Transverse colon (tissue), 4 donors: ENCODE measurements at places on chromosomes 4 and X. TPM values are rescaled to one million over a fixed set of nuclear protein-coding genes. Genes with fewer than 3 reads are reported as not detected.

- DNase-seq = peak; percentile 41
These were observed 578 bp downstream of the CHIC2 start for GRCh38 chr4:54063737-54064316.

- no peak for DNase-seq
These were observed 78.9 kb downstream of the NCAPG start for GRCh38 chr4:17889692-17890091.

GRCh38 chr4:180909279-180909678 is 1333.9 kb upstream of the TENM3 start:
- no peak for DNase-seq

DNA sequence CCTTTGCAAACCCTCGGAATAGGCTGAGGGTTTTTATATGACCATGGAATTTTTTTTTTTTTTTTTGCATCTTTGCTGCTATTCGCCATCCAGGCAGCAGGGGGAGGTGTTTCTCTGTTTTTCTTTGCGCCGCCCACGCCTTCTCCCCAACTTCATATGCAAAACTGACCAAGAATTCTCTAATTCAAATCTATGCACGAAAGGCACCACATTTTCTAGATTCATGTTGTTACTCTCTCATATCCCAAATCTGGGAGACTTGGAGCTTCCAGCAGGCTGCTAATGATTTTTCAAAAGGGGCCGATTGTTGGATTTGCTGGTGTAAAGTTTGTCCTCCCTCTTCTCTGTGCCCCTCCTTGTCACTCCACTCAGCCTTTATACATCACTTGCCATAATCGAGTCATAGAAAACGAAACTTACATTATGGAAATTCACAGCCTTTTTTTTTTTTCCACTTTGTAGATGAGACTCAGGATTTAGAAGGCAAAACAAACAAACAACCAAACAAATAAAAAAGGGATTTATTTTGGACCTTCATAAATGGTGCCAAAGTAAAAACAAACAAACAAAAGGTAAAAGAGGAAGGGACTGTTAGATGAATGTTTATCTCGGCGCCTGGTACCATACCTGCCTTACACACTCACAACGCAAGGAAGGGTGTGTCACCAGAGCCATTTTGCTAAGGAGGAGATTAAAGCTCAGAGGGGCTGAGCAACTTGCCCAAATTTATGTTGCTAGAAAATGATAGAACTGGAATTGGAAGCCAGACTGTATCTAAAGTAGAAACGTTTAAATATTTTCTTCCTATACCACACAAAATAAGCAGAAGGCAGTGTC is 29.3 kb upstream of the BOD1L1 start:
- peak; percentile 54 for DNase-seq

DNA sequence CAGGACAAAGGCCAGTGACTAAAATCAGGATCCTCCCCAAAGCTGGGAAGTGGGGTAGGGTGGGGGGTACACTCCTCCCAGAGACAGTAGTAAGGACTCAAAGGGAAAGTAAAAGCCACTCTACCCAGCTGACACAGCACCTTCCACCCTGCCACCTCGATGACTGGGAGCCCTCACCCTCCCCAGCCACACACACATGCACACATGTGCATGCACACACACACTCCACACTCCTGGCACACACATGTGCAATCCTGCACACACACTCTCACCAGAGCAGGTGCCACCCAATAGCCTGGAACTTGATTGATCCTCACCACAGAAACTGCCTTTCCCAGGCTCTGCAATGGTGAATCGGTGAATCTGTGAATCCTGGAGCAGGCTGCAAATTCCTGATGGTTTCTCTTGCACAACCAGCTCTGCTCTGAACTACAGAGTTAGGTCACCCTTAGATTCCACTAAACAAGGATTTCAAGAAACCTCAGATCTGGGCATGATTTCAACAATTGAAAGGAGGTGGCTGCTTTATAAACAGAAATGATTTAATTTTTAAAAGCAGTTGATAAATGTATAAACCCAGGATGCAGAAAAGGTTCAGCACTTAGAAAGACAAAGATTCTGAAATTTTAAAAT is 21.5 kb downstream of the AMOT start:
- DNase-seq = no peak

GRCh38 chrX:18252644-18253359 is 32.1 kb upstream of the BEND2 start:
- no peak for DNase-seq

DNA sequence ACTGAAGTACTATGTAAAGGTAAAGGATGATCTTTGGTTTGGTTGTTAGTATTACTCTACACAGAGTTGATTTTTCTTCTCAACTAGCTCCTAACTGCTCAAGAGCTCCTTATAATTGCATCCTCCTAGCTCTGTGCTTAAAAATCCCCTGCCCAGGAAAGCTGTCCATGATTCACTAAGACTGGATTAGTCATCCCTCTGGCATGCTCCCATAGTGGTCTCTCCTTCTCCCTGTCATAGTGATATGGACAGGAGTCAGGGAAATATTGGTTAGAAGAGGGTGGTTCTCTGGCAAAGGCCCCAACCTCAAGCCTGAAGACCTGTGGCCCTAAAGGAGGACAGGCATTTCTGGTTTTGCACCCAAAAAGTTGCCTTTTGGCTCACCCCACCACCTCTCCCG is 242.3 kb upstream of the KCNIP4 start:
- no peak for DNase-seq

DNA sequence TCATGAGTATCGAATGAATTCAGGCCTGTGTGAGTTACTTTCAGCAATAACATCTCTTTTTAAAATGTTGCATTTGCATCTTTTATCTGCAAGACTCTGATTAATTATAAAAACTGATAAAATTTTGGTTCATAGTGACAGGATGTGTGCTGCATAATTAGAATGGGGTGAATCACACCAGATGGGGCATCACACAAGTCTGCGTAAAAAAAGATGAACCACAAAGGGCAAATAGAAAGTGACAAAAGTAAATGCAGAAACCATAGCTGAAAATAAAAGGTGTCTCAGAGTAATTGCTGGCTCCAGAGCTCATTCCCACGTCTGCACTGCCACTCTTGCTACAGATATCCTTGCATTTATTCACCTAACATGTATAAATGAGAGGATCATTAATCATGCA is 131.1 kb downstream of the HS3ST1 start:
- no peak for DNase-seq

GRCh38 chr4:98845960-98846359 is 83.0 kb downstream of the EIF4E start:
- no peak for DNase-seq

DNA sequence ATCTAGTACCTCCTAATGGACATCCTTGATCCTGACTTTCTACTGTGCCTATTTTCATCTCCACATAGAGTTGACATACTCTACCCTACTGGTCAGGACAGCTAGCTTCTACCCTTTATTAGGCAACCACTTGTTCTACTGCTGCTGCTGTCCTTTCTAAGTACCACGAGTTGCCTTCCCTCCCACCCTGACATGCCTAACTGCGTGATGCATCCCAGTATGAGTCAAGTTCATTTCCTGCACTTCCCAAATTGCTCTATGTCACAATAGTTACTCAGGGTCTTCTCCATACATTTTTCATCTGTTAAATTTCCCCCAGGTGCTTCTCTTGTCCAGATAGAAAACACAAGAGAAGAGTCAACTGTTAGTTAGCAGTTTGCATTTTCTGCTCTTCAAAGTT is 133.4 kb downstream of the TBC1D19 start:
- no peak for DNase-seq

DNA sequence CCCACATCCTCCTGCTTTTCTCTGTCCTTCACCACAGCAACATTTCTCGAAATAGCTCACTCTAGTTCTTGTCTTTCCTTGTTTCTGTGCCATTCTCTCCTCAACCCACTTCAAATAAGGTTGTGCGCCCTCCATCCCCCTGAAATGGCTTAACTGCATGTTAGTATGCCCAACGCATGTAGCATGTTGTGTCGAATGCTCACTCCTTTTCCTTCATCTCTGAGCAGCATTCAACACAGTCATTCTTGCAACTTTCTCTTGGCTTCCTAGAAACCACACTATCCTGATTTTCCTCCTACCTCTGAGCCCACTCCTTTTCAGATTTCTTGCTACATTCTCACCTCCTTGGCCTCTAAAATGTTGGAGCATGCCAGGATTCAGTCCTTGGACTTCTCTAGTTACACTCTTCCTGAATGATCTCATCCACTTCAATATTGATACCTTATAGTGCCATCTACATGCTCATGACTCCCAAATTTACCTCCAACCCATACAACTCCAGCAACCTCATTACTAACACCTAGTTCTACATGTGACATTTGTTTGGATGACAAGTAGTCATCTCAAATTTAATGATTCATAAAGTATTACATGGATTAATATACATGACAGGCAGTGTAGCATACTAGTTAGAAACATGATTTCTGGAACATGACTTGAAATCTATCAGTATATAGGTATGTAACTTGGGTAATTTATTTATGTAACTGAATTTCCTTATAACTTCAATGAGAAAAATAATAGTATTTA is 22.3 kb downstream of the RBMX start:
- no peak for DNase-seq

DNA sequence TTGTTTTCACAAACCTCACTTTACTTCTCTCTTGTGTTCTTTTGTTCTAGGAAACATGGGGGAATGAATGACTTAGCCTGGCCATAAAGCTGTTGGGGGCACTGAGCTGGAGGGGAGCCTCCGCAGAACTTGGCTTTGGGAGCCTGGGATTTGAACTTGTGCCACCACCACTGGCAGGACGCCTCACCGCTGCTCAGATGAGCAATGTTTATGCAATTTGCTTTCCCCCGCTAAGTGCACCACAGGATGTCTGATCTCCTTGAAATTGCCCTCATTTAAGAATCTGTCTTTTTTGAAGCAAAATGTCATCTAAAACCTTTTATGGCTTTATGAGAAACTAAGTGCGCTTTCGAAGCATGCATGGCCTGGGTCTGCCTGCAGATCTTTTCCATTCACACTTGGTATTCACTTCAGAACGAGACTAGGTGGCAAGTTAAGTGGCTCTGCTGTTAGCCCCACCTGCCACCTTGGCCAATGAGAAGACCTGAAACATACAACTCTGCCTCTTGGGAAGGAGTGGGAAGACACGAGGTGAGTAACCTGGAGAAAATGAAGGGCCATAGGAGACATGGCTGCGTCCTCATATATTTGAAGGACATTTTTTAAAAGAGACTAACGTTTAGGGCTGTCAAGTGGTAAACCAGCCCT is 119.3 kb downstream of the LDB2 start:
- no peak for DNase-seq

GRCh38 chr4:6541789-6542188 is 33.2 kb upstream of the MAN2B2 start:
- no peak for DNase-seq

DNA sequence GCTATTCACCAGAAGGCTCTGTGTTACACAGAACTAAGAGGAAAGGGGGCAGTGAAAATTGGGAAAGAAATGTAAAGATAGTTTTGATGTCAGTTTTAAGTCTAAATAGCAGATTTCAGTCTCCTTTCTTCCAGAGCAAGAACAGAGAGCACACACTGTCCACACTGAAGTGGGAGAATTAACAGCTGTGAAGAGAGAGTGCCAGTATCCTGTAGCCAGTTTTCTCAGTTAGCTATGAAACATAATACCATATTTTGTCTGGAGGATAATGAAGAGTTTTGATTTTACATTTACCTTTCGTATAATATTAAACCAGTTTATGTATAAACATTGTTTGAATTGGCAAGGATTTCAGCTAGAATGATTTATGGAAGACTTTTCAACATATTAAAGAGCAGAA is 35.1 kb downstream of the FBXO8 start:
- no peak for DNase-seq

GRCh38 chr4:19945501-19945900 is 306.2 kb upstream of the SLIT2 start:
- DNase-seq = no peak

DNA sequence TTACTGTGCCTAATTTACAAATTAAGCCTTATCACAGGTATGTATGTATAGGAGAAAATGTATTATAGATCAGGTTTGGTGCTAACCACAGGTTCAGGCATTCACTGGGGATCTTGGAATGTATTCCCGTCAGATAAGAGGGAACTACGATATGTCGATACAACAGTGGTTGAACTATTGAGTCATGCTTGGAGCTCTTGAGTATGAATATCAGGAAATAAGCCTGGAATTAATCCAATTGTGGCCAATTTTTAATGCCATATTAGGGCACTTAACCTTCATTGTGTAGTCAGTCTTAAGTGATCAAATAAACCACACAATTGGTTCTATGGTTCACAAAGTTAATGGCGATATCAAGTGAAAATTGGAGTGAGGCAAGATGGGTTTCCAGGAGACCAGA is 556.5 kb downstream of the IL1RAPL1 start:
- no peak for DNase-seq

- no peak for DNase-seq
These were observed 2.2 kb downstream of the SLAIN2 start for GRCh38 chr4:48343551-48343950.

Gene DYNLT3
- total RNA-seq = 9.7 TPM

Gene BMPR1B
- not detected for total RNA-seq

Gene GAGE1
- not detected for total RNA-seq

Gene FGFRL1
- 15.9 TPM for total RNA-seq

Gene KIT
- 18.1 TPM for total RNA-seq

Gene JCHAIN
- total RNA-seq = 38.2 TPM

Gene RTL3
- not detected for total RNA-seq

Gene C4orf50
- 4.9 TPM for total RNA-seq

Gene HSFX3
- total RNA-seq = not detected

Gene ASB11
- 0.32 TPM for total RNA-seq

Gene CXCL11
- total RNA-seq = not detected

Gene SMIM10L2A
- total RNA-seq = not detected

Gene FAM149A
- 17.8 TPM for total RNA-seq

Gene PFKFB1
- total RNA-seq = not detected
